ENCODE measurements at places on chromosomes 12 and 14.

DNA sequence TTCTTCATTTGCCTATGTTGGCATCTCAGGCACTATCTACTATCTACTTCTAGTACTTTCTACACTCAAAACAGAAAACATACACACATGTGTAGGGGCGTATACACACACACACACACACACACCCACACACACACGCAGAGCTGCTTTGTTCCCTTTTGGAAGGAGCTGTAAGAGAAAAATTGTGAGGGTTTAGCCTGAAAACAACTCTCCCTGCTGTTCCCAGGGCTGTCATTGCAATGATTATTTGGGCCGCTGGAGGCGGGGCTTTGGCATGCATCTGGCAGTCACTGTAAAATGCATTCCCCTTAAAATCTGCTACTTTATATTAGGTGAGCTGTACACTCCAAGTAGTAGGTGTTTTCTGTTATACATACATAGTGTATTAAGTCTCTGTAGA lies 29.1 kb upstream of the SLC38A2 start:
- DNase-seq, result no peak

DNA sequence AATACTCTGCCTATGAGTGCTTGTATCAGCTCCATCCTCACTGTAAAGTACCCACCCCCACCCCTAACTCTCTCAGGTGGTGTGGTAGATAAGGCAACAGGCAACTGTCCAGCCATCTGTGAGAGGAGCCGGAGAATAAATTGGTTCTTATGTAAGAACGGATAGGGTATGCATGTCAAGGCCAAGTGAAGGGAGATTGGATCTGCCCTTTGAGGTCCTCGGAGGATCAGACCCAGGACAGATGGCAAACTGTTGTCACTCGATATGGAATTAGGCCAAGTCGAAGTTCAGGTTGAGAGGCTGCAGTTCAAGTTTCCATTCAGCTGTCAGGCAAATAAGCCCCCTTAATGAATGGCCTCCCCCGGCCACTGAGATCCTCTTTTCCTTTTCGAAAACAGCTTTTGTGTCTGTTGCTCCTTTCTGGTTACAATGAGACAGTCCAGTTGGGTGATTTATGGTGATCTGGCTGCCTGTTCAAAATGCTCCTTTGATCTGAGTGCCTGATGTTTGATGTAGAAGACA lies 120.3 kb downstream of the VRK1 start:
- DNase-seq, result no peak

DNA sequence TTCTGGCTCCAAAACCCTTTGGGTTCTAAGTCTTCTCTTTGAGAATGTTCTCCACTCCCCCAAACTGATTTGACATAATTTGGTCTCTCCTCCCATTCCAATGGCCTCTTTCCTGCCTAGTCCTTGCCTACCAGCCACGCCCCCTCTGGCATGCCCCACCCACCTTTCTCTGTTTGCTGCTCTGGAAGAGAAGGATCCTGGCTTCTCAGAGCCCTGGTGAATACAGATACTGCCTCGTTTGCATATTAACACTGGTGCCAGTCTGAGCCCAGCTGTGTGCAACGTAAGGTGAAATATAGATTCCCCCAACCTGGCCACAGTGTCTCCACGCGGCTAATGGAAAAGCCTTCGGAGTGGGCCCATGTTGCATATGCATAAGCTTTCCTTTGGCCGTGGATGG lies 79.7 kb downstream of the PAPOLA start:
- DNase-seq, result no peak

- DNase-seq, result no peak
Observed at GRCh38 chr12:54431911-54432814, 13.1 kb upstream of the ITGA5 start.

GRCh38 chr12:85280984-85281630 lies 1.1 kb downstream of the ALX1 start:
- no peak for DNase-seq

DNA sequence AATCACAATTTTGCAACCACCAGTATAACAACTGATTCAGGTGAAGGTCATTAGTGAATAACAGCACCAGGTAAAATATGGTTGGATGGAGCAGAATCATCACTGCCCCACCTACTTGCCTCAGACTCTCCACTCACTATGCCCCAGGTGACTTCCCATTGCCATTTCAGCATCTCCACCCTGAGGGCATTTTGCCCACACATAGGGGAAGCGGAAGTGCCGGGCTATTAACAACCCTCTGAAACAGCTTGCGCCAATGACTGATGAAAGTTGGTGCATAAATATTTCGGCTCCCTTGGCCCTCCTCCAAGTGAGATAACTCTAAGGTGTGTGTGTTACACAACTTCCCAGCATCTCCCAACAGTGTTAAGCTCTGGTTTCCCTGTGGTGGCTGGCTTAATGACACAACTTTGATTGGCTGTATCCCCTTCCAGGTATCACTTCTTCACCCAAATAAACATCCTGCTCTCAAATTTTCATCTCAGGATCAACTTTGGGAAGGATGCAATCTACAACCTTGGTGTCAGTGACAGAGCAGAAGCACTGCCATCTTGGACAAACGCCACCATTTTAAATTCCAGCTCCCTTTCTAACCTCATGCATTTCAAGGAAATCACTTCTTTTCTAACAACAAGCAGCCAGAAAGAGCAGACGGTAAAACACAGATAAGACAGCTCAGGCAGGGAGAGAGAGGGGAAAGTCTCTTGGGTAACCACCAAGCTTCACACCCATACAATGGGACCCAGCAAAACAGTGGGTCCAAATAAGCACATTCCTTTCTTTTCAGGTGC lies 73.6 kb upstream of the PPP2R5C start:
- no peak for DNase-seq

- no peak for DNase-seq
Observed at GRCh38 chr12:45478931-45479330, 250.6 kb upstream of the ARID2 start.

GRCh38 chr14:55546212-55546874 lies 33.7 kb upstream of the KTN1 start:
- no peak for DNase-seq

DNA sequence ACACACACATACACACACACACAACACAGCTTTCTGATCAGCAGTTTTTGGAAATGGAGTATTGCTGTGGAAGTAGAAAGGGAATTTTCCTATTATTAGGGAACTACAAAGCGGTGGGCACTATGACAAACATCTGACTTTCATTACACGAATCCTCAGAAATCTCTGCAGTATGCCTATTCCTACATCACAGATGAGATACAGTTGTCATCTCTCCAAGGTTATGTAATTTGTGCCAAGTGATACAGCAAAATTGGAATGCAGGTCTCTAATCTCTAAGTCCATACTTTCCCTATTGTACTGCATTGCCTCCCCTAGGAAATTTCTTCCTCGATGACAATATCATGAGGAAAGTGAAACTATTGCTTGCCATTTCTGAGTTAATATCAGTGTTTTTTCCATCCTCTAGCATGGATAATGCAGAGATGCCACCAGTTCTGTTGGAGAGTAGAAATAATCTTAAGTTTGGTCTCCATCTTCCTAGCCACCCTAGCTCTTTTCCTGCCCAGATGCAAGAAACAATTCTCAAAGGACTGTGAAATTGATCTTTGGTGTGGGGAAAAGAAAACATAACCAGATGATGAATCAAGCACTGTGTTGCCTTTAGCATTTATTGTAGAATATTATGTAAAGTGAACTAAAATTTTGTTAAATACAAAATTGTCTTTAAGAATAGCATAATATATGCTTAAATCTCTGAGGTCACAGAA lies 94.7 kb downstream of the ERGIC2 start:
- no peak for DNase-seq

GRCh38 chr14:100981809-100982208 lies 78.3 kb upstream of the RTL1 start:
- no peak for DNase-seq

DNA sequence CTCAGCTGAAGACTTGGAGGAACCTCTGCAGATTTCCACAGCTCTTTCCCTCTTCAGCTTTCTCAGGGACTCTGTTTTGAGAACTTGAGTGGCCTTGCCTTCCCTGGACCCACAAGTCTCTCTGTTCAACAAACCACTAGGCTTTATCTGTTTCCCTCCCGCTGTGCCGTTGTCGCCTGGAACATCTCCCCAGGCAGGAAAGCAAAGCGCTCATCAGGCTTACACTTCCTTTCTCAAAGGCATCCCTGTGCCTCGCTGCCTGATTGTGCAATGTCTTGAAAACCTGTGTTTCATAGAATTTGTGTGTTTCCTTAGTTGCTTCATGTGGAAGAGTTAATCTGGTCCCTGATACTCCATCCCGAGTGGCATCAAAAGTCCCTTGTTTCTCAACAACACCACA lies 64.1 kb downstream of the PPM1A start:
- no peak for DNase-seq

GRCh38 chr12:46910830-46911229 lies 85.0 kb upstream of the SLC38A4 start:
- no peak for DNase-seq

GRCh38 chr12:18363321-18363720 lies 102.0 kb downstream of the PIK3C2G start:
- DNase-seq, result no peak

GRCh38 chr12:70962226-70962794 lies 41.8 kb upstream of the PTPRR start:
- DNase-seq, result no peak

GRCh38 chr14:70094631-70095030 lies 94.1 kb downstream of the SLC8A3 start:
- no peak for DNase-seq

DNA sequence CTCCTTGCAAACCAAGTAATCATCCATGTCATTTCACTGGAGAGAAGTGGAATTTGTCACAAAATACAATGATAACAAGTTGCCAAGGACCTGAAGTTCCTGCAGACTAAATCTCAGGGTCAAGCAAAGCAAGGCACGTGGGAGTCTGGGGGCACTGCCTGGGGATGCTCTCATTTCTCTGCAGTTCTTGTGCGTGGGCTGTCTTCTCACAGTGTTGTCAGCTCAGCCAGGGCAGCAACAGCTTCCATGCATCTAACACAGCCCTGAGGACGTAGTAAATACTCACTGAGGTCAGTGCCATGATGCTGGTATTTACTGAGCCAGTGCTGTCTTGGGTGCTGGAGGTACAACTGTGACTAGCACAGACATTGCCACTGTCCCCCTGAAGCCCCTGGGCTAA lies 62.9 kb upstream of the CMKLR1 start:
- DNase-seq, result no peak

GRCh38 chr14:89237921-89238529 lies 179.0 kb downstream of the FOXN3 start:
- no peak for DNase-seq

GRCh38 chr12:39417916-39418315 lies 25.0 kb downstream of the KIF21A start:
- DNase-seq, result no peak

GRCh38 chr12:51752234-51752889 lies 96.2 kb downstream of the FIGNL2 start:
- no peak for DNase-seq

GRCh38 chr12:104738776-104739642 lies 219.1 kb downstream of the SLC41A2 start:
- no peak for DNase-seq

DNA sequence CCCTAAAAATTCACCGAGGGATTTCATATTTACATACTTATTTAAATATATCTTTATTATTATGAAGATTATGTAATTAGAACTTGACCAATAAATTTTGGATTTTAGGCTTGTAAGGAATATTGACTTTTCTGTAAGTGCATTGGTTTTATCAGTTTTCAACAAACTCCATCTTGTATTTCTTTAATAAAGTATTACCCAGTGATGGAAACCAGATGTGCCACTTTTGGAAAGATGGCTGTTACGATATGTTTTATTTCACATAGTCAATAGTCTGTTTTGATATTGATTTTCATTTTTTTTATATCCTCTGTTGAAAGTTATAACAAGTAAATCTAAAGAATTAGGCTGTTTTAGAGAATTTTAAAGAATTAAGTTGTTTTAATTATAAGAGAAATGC lies 1.8 kb downstream of the MON2 start:
- DNase-seq, result no peak

- no peak for DNase-seq
Observed at GRCh38 chr12:31474751-31475150, 116.2 kb downstream of the DENND5B start.

GRCh38 chr14:75084513-75084912 lies 15.1 kb downstream of the ZC2HC1C start:
- DNase-seq, result no peak

DNA sequence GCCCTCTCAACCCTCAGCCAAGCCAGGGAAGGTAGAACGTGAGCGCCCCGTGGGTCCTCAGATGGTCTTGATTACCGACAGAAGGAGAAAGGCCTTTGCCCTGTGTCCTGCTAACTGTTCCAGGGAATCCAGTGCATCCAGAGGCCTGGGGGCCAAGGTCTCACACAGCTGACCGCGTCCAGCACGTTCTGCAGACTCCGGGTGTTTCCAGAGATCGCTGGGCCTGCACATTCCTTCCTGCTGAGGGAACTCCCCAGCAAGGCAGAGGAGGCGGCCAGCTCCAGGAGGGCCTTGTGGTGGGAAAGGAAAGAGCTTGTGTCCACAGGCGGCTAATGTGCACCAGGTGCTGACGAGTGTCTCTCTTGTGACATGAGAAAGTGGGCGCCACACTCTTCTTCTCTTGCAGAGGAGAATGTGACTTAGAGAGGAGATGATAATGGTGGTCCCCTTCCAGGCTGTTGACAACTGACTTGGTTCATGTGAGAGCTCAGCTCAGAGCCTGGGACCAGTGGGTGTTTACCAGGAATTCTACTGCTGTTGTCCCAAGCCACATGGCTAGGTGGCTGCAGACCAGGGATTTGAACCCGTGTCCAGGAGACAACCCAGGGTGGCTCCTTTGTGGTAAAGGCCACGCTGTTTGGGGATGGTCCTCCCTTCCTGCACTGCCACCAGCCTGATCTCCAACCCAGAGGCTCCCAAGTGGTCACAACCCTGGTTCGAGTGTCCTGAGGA lies 46.8 kb upstream of the DLK1 start:
- no peak for DNase-seq

DNA sequence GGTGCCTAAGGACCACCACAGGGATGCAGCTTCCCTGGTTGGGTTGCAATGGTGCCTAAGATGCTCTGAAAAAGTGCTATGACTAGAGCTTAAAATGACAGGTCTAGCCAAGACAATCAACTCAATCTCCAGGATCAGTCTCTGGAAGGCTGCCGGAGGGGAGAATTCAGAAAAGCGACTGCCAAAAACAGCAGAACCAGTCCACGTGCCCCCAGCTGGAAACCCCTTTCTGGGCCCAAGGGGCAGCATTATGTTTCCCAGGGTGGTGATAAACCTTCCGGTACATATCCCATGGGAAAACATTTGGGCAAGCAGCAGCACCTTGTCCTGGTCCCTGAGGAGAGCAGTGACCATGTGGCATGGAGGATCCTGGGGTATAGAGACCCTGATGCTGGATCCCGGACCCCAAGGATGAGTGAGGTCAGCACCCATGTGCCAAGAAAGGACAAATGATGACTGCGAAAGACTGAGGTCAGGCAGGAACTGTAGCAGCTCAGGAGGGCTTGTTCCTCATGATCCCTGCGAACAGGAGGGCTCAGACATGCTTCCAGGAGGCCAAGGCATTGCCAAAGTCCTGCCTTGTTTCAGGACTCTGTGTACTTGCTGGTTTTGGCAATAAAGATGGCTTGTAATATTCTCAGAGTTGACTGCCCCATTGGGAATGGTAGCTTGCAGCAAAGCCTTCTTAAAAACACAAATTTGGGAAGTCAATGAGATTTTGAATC lies 49.9 kb upstream of the LTBP2 start:
- DNase-seq, result no peak

Data from stimulated activated CD8-positive, alpha-beta memory T cell treated with anti-CD3 and anti-CD28 coated beads, Interleukin-15, amount 100 ng/mL, for 4 hours (primary cell).